ENCODE measurements at places on chromosomes 5 and 9.

DNA sequence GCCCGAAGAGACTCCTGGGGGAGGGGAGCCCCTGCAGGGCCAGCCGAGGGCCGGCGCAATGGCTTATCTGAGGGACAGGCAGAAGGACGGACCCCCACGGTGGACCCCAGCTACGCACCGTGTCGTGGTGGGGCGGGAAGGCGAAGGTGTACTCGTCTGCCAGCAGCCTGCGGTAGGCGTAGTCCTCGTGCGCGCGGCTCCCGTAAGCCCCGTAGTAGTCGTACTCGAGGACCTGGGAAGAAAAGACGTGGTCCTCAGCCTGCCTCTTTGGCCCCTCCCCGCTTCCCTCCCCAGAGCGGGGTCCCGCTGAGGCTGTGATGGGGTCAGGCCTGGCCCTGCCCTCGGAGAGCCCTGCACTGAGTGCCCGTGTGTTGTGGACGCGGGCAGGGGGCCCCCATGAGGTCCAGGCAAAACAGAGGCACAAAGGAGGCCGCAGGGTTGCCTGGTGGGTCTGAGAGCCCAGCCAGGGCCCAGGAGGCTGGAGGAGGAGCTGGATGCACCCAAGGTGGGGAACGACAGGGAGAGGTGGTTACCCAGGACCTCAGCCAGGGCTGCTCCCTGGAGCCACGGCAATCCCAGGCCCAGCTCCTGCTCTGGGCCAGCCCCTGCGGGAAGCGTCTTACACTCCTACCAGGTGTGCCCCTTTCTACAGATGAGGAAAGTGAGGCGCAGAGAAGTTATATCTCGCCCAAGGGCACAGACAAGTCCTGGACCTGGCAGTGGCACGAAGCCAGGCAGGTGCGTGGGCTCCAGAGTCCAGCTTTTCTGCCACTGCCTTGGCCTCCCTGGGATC, 35.2 kb downstream of the SARDH start:
- DNase-seq = no peak

DNA sequence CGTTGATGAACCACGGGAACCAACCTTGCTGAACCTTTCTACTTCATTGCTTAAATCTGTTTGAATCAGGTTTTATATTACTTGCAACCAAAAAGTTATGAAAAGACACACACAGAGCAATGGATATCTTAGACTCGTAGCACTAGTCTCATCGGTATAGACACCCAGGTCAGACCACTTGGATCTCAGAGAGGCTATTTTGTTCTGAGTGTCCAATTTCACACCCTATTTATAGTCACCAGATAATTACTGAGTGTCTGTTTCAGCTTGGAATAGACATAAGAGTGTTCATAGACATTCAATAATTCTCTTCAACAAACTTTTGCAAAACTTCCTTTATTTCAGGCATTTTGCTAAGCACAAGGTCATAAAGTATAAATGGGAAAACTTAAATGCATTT, 145.4 kb upstream of the EGFLAM start:
- DNase-seq = no peak

DNA sequence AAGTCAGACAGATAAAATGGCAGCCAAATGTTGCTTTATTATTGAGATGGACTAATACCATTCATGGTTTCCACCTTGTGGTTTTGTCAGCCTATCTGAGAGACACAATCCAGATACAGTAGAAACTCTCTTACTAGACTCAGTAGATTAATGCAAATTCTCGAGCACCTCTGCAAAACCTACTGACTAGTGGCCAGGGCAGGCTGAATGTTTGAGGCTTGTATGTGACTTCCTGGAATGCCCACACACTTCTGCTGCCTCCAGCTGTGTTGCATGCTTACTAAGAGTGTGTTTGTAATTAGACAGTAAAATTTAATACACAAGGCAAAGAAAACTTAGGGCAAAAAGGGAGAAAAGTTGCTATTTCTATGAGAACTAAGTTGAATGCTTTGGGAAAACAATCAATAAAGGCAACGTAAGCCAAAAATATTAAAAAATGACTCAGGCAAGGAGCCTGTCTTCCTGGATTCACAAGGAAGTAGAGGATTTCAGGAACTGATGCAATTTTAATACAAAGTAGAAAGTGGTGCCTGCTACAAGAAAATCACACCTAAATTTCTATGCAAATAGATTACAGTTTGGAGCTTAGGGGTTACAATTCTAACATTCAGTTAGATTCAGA, 30.2 kb upstream of the CCNG1 start:
- no peak for DNase-seq

DNA sequence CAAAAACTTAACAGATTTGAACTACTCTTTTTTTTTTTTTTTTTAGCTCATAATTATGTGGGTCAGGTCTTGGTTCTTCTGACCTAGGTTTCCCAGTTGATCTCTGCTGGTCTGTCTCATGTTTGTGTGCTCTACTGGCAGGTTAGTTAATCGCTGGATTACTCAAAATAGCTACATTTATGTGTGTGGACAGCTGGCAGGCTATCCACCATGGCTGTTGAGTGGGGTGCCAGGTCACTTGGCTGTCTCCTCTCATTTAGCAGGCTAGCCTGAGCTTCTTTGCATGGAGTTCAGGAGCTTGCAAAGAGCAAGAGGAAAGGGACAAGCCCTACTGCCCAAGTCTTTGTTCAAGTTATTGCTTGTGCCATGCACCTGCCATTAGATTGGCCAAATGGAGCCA, 9.3 kb downstream of the ADCY2 start:
- DNase-seq = no peak

DNA sequence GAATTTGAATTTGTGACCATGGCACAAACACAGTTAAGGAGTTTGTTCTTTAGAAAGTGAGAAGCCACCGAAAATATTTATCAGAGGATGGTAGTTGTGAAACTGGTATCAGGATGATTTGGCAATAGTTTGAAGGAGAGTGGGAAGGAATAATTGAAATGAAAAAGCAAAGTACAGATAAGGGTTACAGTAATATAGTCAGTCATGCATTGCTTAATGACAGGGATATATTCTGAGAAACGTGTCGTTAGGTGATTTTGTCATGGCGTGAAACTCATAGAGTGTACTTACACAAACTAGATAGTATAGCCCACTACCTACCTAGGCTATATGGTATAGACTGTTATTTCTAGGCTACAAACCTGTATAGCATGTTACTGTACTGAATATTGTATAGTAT, 84.2 kb downstream of the GPBP1 start:
- DNase-seq = no peak

GRCh38 chr9:112489876-112490666, 3.4 kb downstream of the KIAA1958 start:
- peak; percentile 23 for DNase-seq

DNA sequence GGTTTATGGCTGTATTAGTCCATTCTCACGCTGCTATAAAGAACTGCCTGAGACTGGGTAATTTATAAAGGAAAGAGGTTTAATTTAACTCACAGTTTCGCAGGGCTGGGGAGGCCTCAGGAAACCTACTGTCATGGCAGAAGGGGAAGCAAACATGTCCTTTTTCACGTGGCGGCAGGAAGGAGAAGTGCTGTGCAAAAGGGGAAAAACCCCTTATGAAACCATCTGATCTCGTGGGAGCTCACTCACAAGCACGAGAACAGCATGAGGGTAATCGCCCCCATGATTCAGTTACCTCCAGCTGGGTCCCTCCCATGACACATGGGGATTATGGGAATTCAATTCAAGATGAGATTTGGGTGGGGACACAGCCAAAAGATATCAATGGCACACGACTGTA, 13.9 kb downstream of the LRRC70 start:
- no peak for DNase-seq

GRCh38 chr5:139383275-139383992, at the start of gene SLC23A1:
Gene SLC23A1, minus strand, starts transcription at chr5:139383297. Its CDS starts 44 bp downstream, at chr5:139383253.
- DNase-seq = no peak

DNA sequence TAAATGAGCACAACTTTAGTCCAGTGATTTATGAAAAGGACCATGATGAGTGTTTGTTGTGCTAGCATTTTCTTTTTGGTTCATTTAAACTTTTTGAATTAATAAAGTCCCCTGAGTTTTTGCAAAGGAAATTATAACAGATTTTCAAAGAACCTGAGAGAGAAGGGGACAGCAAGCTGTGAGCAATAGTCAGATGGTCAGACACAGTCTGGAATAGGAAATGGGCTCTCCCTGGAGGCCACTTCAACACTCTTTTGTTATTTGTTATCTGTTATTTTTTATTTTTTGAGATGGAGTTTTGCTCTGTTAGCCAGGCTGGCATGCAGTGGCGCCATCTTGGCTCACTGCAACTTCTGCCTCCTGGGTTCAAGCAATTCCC, 171.1 kb downstream of the ARHGEF28 start:
- no peak for DNase-seq

GRCh38 chr9:26247861-26248260, 569.6 kb upstream of the TUSC1 start:
- no peak for DNase-seq

DNA sequence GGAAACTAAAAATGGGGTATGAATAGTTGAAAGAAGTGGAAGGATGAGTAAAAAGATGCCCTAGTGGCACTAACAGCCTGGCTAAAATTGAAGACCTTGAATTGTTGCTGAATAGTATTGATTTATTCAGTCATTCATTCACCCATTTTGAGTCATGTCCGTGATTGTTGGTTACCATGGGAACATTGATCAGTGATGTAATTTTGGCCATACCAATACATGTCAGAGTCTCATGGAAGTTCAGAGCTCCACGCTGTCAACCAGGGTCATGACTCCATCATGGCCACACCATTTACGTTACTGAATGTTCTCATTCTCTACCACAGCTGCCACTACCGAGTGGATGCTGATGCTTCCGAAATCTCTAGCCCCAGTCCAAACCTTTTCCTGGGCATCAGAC, 62.5 kb upstream of the FOXE1 start:
- no peak for DNase-seq

GRCh38 chr9:136011703-136012496, 50.7 kb upstream of the UBAC1 start:
- DNase-seq = no peak

GRCh38 chr5:103953601-103954382, 391.2 kb upstream of the NUDT12 start:
- no peak for DNase-seq

DNA sequence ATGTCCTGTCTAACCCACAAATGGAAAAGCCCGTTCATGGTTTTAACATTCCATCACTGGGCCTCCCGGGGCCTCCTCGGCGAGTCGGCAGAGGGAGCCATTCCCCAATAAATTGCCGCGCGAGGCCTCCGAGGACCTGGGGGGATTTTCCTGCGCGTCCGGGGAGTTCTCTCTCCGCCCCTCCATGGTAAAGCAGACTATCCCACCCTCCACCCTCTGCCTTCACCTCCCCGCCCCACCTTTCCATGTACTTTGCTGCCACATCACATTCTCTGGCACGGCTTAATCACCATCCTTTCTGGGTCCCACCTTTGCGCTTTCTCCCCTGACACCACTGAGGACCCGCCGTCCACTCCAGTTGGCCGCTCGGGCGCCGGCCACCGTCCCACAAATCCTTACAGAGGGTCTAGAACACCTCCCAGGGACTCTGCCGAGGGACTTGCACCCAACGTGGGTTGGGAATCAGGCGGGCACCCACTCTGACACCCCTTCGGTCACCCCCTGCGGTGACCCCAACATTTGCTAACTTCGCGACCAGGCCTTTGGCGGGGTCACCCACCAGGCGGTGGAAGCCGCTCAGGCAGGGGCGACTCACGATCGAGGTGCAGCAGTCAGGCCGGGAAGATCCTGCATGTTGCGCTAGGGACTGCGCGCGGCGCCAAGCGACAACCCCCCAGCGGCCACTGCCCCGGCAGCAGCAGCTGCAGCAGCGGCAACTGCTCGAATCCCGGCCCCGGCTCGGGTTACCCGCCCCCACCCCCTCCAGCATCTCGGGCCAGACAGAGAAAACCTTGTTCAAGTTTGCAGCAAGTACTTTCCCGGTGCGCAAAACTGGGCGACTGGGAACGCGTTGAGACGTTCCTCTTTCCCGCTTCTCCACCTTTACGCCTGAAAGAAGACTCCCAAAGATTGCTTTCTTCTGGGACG, at the start of gene MEGF10:
TSS of gene MEGF10 (plus strand) at position 778 of the 927 bp plus-strand sequence. CDS start 40,513 bp downstream, outside the sequence.
- peak; percentile 6 for DNase-seq

DNA sequence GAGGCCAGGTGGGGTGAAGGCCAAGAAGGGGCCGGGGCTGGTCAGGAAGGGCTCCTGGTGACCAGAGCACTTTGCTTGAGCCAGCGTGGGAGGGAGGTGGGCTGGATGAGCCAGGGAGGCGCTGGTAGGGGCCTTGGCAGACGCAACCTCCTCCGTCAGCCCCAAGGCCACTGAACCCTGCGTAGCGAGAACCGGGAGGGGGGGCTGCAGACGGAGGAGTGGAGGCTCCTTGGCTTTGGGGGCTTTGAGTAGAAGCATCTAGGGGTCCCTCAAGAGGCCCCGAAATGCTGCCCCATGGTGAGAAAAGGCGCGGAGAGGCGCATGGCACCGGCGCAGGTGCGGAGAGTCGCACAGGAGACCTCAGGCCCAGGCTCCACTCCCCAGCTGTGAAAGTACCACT, 1888.0 kb upstream of the CDH9 start:
- DNase-seq = no peak

All from NCI-H526 treated with DMSO at 0.1 percent for 48 hours (cell line).